ENCODE measurements at places on chromosomes 16 and 17.

- no peak for DNase-seq
Observed at GRCh38 chr16:305916-306626, 23.1 kb downstream of the PDIA2 start.

- DNase-seq, result no peak
Observed at GRCh38 chr17:50149417-50150353, 792 bp downstream of the PPP1R9B start.

GRCh38 chr16:85491058-85491771 is 121.9 kb upstream of the GSE1 start:
- peak; percentile 35 for DNase-seq

GRCh38 chr17:17204041-17204591 is 2.0 kb downstream of the PLD6 start:
- DNase-seq, result no peak

DNA sequence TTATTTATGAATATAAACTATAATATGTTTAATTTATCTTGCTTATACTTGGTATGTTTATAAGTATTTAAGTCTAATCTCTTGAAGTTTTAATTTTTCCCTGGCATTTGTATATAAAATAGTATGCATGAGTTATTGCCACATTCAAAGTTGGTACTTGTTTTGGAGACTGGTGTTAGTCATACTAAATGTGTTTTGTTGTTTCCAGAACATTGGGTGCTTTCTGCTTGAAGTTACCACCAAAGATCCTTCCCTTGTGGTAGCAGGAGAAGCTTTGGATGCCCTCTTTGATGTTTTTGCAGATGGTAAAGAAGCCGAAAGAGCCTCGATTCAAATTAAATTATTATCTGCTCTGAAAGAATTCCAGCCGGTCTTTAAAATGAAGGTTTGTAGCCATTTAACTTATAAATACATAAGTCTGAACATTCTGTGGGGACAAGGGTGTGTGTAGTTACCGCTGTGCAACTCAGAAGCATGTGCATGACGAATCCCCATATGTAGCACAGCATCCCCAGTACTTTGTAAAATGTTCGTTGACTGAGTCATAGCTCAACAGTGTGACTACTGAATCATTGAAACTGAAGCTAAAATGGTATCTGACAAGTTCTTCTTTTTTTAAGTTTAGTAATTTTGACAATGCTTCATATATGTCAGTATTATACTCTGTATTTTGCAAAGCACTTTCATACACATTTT is 36.4 kb downstream of the HEATR3 start:
- DNase-seq, result no peak

DNA sequence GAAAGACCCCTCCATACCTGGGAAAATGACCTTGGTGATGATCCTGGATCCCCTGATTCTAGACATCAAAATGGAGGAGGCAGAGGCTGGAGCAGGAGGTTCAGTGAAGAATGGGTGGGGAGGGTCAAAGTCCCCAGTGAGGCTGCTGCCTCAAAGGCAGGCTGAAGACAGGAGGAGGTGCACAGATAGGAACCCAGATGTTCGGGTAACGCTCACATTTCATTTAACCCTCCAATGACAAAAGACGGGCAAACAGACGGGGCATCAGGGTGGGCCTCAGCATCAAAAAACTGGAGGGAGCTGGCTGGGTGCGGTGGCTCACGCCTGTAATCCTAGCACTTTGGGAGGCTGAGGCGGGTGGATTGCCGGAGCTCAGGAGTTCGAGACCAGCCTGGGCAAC is at the start of gene ANKRD40CL:
Gene ANKRD40CL (minus strand): TSS at position 73 of the 400 bp plus-strand sequence. CDS start 605 bp downstream, outside the sequence.
- no peak for DNase-seq

GRCh38 chr16:9846362-9847099 is 335.7 kb downstream of the GRIN2A start:
- DNase-seq, result no peak

DNA sequence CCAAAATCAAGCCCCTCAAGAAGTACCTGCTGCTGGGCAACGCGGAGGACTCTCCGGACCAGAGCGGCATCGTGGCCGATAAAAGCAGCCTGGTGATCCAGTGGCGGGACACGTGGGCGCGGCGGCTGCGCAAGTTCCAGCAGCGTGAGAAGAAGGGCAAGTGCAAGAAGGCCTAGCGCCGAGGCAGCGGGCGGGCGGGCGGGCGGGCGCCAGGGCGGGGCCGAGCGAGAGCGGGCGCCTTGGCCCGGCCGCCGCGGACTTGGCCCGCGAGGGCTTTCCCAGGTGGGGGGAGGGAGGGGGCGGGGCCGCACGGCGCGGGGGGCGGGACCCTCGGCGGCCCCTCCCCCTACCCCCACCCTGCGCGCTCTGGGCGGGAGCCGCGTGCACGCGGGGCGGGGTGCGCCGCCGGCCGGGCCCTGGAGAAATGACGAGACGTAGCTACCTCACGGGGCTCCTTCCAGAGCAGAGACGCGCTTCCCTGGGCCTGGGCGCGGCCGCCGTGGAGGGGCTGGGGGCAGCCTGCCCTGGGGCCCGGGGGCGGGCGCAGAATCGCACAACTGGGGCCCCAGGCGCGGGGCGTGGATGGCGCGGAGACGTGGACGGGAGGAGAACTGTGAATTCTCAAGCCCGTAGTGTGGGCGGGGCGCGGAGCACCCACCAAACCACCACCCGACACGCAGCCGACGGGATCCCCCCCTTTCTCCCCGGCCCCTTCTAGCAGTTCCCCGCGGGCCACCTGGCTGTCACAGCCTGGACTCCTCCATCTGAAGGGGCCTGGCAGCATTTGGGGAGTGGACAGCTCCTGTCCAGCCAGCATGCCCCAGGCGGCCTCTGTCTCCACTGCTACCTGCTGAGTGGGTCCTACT is 218.7 kb downstream of the NTN1 start:
- peak; percentile 69 for DNase-seq
